ENCODE measurements at places on chromosomes 3 and 15.

DNA sequence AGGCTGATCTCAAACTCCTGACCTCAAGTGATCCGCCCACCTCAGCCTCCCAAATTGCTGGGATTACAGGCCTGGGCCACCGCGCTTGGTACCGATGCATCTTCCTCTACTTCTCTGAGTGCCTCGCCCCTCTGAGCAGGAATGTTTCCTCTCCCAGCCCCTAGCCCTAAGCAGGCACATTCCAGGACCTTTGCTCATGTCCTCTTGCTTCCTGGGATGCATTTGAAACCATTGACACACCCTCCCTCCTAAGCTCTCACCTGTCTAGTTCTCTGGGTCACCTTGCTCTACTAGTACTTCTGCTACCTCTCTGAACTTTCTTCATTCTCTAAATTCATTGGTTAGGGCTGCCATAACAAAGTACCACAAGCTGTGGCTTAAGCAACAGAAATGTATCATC is 17.9 kb upstream of the UACA start:
- DNase-seq = no peak

DNA sequence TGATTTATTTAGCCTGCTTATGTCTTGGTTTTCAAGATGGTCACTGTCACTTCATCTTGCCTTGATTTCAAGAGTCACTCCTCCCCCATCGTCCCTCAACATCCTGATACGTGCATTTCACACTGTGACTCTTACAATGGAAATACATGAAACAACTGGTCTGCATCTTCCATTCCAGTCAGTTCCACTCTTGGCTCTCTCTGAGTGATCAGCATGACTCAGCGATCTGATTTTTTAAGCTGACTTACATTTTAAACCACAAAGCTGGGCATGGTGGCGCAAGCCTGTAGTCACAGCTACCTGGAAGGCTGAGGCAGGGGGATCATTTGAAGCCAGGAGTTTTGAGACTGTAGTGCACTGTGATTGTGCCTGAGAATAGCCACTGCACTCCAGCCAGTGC is 271.2 kb upstream of the ROPN1 start:
- no peak for DNase-seq

DNA sequence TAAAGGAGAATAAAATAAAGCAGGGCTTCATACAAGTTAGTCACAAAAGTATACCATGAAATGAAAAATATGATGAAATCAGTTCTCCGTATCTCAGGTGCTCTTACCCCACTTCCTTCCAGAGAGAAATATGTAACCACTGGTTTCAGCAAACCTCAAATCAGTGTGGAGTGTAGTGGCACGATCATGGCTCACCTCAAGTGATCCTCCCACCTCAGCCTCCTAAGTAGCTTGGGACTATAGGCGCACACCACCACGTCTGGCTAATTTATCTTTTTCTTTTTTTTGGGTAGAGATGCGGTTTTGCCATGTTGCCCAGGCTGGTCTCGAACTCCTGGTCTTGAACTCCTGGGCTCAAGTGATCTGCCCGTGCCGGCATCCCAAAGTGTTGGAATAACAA is 24.2 kb downstream of the DENND4A start:
- DNase-seq = no peak

- no peak for DNase-seq
These were observed 61.8 kb downstream of the SETD2 start for GRCh38 chr3:47102081-47102600.

- no peak for DNase-seq
These were observed 16.9 kb upstream of the FAM3D start for GRCh38 chr3:58683466-58683865.

GRCh38 chr3:136860541-136860940 is 1.5 kb upstream of the NCK1 start:
- no peak for DNase-seq

GRCh38 chr3:69691860-69692259 is 47.4 kb upstream of the MITF start:
- no peak for DNase-seq

- DNase-seq = no peak
These were observed 104.6 kb downstream of the ZIC4 start for GRCh38 chr3:147301781-147302180.

- DNase-seq = no peak
These were observed 114.2 kb upstream of the UMPS start for GRCh38 chr3:124615896-124616543.

DNA sequence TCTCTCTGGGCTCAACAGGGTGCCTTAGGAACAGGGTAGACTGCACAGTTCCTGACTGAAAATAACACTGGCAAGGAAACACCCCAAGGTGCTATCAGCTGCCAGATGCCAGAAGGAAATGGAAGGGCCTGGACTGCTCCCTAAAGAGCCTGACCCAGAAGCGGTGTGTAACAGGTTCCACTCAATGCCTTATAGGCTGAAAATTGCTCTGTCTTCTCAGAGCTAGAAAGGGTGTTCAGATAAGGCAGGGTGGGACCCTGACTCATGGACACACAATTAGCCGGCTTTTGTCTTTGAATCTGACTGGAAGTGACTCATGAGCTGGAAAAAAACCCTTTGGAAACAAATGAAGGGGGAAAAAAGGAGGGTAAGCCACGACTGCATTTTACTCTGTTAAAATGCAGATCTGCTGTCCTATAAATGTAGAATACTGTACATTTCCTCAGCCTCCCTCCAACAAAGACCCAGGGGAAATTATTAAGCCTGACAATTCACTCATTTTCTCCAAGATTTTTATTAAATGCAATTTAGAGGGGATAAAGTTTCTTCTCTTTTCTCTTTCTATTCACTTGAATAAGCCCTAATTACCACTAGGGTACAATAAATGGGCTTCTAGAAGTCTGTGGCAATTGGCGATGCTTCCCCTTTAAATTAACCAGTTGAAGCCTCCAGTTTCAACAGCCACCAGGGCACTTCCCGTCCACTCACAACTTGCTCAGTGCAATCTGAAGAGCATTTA is 160.2 kb upstream of the TBL1XR1 start:
- no peak for DNase-seq

GRCh38 chr3:103218146-103218545 is 783.3 kb downstream of the ZPLD1 start:
- no peak for DNase-seq

GRCh38 chr3:5505997-5506396 is 318.5 kb downstream of the EDEM1 start:
- no peak for DNase-seq

DNA sequence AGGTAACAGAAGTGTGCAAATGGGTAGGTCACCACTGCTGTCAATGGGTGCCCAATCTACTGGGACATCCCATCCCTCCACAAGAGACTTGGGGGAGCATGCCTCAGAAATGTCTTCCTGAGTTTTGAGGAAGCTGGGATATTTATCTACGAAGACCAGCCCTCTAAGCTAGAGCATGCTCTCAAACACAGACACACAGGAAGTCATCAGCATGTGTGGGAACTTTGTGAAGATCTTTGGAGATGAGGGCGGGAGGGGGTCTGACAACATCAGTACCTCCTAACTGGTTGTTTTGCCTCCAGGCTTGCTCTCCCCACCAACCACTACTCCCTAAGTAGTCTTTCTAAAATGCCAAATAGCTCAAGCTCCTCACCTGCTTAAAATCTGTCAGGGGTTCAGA is 3.5 kb upstream of the MEF2A start:
- DNase-seq = no peak

DNA sequence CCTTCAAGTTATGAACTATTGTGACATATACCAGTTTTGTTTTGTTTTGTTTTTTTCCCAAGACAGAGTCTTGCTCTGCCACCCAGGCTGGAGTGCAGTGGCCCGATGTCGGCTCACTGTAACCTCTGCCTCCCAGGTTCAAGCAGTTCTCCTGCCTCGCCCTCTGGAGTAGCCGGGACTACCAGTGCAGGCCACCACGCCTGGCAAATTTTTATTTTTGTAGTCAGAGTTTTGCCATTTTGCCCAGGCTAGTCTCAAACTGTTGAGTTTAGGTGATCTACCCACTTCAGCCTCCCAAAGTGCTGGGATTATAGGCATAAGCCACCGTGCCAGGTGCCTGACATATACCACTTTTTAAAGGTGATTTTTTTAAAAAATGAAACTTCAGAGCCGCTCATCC is 74.6 kb downstream of the ARRDC4 start:
- no peak for DNase-seq

- no peak for DNase-seq
These were observed 9.4 kb downstream of the DAZL start for GRCh38 chr3:16595778-16596177.

DNA sequence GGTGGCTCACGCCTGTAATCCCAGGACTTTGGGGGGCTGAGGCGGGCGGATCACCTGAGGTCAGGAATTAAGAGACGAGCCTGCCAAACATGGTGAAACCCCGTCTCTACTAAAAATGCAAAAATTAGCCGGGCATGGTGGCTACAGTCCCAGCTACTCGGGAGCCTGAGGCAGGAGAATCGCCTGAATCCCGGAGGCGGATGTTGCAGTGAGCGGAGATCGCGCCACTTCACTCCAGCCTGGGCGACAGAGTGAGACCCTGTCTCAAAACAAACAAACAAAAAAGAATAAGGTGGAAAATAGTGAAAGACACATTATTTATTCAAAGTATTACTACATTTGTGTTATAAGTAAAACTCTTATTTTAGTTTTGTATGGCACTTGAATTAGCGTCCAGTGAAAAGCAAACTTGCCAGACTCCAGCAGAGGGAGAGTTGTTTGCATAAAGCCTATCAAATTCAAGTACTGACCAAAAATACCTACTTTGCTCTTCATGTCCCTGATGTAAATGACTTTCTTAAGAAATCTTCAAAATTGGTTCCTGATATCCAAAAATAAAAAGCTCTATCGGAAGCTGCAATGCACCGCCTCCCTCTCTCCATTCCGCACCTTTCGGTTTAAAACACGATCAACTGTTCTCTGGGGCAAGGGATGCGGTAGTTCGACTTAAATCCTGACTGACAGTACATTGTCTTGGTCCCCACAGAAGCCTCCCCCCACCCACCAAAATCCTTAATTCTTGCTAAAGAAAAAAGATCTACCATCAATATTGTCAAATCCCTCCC is 1.2 kb downstream of the TRPM7 start:
- no peak for DNase-seq

GRCh38 chr3:95350049-95350448 is 1287.2 kb downstream of the NSUN3 start:
- no peak for DNase-seq

GRCh38 chr15:101718896-101719295 is 5.4 kb downstream of the TARS3 start:
- no peak for DNase-seq

DNA sequence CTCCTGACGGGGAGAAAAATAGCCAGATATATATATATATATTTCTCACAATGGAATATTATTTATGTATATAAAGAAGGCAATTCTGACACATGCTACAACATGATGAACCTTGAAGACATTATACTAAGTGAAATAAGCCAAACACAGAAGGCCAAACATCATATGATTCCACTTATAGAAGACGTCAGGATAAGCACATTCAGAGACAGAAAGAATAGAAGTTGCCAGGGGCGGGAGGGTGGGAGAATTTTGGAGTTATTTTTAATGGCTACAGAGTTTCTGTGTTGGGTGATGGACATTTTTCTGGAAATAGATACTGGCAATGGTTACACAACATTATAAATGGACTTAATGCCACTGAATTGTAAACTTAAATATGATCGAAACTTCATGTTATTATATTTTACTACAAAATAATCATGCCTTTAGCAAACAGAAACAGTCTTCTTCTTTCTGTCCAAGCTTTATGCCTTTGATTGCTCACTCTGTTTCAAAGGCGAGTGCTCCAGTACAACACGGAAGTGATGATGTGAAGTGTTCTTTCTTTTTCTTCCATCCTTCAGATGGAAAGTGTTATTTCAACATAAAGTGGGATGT is 514.0 kb downstream of the OCA2 start:
- DNase-seq = no peak

DNA sequence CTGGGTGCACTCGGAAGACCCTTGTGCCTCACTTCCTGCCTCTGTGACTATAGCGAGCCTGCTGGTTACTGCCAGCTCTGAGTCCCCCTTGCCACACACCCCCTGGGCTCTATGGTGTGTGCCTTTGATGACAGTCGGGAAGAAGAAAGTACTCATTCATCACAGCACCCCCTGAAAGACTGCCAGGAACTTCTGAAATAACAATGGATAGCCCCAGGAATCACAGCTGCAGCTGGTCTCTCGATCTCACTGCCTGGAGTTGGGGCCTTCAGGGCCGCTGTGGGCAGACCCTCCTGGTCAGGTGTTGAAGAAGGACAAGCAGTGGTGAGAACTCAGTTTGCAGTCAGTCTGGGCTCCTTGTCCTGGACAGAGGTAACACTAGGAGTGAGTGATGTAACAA is 9.8 kb upstream of the RPP14 start:
- DNase-seq = no peak

Data from stimulated activated CD8-positive, alpha-beta memory T cell treated with anti-CD3 and anti-CD28 coated beads, Interleukin-7, amount 100 ng/mL, for 4 hours (primary cell).